Small intestine (tissue), 16 donors: ENCODE measurements at places on chromosomes 1 and 21. TPM values are rescaled to one million over a fixed set of nuclear protein-coding genes. Genes with fewer than 3 reads are reported as not detected.

Gene C1orf53
- polyA plus RNA-seq: 8.6 TPM

Gene GUCA2B
- polyA plus RNA-seq: 628 TPM

Gene TMPRSS2
- polyA plus RNA-seq: 108 TPM

Gene OR2T33
- polyA plus RNA-seq: not detected

Gene LENEP
- polyA plus RNA-seq: not detected
